ENCODE measurements at places on chromosomes 5 and 9. TPM values are rescaled to one million over a fixed set of nuclear protein-coding genes. Genes with fewer than 3 reads are reported as not detected.

GRCh38 chr9:111696796-111697195 is 35.4 kb downstream of the GNG10 start:
- H3K27me3 ChIP-seq: no peaks in the 10 kb centered on the region
- H3K27ac ChIP-seq: no peak overlapping the region
- no peak for DNase-seq
- H3K4me1 ChIP-seq: peaks cover 5% of the 10 kb centered on the region
- no peaks in the 10 kb centered on the region for H3K36me3 ChIP-seq

MRPS30 gene
- 63.3 TPM for total RNA-seq

GRM6 gene
- not detected for total RNA-seq

ALDH1A1 gene
- total RNA-seq: 563 TPM
